Stimulated activated CD4-positive, alpha-beta T cell treated with anti-CD3 and anti-CD28 coated beads, Interleukin-1b, Interleukin-23, amount 100 ng/mL, for 48 hours (primary cell): ENCODE measurements at places on chromosomes 2 and 18.
A peak's percentile ranks its signal among the peaks of the same experiment; 100 is the strongest.

GRCh38 chr18:11839556-11839955 is 11.7 kb upstream of the CHMP1B start:
- no peak for DNase-seq

- DNase-seq: no peak
Observed at GRCh38 chr18:37578182-37578678, 12.6 kb upstream of the CELF4 start.

DNA sequence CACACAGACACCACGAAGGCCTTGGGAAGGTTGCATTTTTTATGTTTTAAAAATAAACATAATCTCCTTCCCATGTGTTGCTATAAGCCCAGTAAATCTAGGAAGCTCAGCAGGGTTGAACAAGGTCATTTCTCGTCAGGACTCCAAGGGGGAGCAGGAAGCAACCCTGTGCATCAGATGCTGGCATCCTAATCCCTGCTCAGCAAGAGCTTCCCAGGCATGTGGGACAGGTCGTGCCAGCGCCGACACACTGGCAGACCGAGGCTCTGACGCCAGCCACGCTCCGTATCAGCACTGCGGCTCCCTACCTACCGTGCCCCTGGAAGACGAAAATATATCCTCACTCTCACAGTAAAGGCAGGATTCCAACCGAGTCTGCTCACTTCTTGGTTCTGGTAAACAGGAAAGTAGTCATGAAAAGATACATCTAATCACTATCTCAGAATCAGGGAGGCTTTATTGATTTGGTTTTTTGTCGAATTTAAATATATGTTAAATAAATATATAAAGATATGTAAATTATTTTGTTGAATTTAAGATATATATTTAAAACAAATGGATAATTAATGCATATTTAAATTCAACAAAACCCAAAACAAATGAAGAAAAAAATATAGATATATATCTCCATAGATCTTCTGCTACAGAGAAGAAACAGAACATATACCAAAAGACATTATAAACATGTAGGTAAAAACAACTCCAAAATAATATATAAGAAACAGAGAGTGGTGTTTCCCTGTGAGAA is 61.4 kb downstream of the TXNL1 start:
- no peak for DNase-seq

- DNase-seq: no peak
Observed at GRCh38 chr2:9842487-9843228, 616 bp upstream of the TAF1B start.

DNA sequence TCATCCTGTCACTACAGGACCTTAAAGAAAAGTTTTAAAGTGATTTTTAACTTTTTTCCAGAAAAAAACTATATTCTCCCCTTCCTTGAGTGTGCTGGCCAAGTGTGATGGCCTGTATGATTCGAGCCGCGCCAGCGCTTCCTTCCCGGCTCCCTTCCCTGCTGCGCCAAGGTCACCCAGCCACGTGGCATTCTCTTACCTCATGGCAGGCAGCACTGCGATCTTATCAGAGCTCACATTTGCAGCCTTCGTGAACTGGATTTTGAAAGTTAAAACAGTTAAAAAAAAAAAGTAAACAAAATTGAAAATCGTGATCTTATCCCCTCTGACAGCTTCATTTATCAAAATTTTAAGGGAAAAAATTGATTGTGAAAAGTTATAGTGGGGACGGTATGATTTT is 279.8 kb downstream of the PTGR3 start:
- no peak for DNase-seq

GRCh38 chr2:241868661-241869081 is 858 bp upstream of the RTP5 start:
- DNase-seq: no peak

DNA sequence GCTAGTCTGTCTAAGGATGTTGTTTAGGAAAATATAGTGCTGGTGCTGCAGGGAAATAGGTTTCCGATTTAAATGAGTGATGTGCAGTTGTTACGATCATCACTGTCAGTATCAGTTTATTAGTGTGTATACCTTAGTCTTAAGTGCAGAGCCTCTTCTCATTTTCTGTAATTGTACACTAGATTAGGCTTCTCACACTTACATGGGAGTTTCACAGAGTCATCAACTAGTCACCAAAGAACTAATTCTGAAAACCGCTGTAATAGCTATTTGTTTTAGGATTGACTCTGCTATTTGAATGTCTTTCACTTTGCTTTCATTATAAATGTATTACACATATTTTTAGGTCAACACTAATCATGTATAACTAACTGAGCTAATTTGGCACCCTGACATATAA is 99.8 kb upstream of the ZEB2 start:
- no peak for DNase-seq

- no peak for DNase-seq
Observed at GRCh38 chr2:417662-418061, 129.8 kb upstream of the ALKAL2 start.

DNA sequence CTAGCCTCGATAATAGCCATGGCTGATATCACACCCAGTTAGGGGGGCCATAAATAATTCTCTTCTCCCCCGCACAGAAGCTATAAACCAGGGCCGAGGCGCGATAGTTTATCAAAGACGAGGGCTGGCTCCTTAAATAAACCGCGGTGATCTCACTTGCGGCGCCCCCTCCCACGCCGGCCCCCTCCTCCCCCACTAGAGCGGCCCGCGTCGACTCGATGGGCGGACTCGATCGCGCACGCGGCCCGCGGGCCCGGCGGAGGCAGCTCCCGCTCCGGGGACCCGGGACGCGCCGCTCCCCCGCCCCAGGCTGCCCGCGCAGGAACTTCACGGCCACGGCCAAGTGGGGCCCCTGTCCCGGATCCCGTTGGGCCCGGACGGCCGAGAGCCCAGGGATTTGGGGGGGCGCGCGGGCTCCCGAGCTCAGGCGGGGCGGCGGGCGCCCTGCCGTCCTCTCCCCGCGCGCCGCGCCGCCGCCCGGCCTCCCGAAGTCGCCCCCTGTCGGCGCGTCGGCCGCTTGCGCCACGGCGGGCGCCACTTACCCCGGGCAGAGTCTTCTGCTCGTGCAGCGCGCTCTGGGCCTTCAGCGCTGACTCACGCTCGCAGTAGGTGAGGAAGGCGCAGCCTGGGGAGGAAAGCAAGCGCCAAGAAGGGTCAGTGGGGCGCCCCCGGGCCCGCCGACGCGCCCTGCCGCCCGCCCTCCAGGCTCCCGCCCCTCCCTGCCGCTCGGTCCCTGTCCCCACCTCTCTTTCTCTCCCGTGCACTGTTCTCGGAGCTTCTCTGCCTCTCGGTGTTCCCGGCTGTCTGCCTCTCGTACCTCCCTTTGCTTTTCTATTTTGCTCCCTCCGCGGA is 80.4 kb downstream of the CELF4 start:
- peak; percentile 32 for DNase-seq

GRCh38 chr2:181746844-181747243 is 66.5 kb upstream of the NEUROD1 start:
- no peak for DNase-seq

GRCh38 chr2:189091253-189091652 is 88.3 kb downstream of the COL5A2 start:
- DNase-seq: no peak

GRCh38 chr2:219634951-219635751 is 7.7 kb downstream of the SLC4A3 start:
- DNase-seq: no peak

DNA sequence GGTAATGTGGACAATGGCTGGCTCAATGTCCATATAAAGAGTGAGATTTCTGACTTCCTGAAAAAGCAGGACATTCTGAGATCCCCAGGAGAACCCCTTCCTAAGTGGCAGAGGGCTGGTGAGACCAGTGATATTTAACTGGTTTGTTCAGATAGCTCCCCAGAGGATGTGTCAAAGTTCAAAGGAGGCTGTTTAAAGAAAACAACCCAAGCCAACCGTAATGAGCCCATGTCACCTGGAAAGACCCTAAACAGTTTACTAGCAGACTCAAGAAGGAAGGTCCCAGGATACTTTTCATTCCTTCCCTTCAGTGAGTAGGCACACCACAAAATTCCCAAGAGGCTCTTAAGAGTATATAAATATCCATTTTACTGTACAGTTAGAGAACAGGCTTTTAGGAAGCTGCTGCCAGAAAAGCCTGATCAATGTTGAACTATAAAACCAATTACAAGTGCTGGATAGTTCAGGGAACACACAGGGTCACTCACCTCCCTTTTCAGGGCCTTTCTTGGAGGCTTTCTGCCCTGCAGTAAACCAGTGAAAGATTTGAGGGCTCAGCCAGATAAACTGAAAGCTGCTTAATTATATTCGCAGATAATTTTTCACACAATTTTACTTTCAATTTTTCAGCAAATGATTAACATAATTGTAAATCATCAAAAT is 293.5 kb downstream of the ASXL3 start:
- no peak for DNase-seq

DNA sequence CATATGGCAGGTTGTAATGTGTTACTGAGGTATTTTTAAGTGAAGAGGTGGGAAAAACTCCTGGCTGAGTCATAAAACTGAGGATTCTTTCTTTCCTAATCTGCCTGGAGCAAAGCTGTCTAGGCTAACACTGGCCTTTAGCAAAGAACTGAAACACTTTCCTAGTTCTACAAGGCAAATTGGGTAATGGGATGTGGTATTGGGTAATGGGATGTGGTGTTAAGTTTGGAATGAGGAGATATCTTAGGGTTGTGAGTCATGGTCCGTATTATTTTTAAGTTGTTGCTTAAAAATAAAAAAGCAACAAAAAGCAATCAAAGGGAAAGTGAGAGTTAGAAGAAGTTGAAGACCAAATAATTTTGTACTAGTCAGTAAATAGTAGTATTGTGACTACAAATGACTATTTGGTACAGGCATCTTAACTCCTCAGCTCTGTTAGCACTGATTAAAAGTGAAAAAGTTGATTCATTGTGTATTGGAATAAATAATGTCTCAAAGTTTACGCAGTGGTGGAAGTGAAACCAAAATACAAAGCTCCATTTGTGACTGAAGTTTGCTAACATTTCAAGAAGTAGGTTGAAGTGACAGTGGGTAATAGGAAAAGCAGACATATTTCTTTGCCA is 216.8 kb downstream of the CAMKMT start:
- DNase-seq: no peak

DNA sequence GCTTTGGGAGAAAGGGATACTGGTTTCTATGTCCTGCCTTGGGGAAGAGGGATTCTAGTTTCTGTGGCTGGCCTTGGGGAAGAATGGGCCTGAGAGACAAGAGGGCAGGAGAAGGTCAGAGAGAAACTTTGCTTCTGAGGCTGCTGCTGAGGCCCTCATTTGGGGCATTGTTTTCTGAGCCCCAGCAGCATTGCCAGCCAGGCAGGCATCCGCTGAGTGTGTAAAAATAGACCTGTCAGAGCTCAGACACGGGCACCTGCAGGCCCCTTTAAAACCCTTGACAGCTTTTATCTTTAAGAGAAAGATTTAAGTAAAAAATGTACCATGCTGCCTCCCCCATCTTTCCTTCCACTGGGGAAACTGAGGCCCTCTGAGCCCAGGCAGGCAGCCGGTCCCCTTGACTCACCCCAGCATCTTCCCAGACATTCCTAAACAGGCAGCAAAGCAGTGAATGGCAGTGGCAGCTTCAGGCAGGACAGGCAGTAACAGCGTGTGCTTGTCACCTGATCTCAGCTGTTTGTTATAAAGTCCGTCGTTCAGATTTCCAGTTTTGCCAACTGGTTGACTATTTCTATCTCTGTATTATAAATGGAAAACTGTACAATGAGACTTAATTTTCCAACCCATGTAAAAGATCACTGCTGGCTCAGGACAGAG is 27.6 kb downstream of the MLPH start:
- no peak for DNase-seq

DNA sequence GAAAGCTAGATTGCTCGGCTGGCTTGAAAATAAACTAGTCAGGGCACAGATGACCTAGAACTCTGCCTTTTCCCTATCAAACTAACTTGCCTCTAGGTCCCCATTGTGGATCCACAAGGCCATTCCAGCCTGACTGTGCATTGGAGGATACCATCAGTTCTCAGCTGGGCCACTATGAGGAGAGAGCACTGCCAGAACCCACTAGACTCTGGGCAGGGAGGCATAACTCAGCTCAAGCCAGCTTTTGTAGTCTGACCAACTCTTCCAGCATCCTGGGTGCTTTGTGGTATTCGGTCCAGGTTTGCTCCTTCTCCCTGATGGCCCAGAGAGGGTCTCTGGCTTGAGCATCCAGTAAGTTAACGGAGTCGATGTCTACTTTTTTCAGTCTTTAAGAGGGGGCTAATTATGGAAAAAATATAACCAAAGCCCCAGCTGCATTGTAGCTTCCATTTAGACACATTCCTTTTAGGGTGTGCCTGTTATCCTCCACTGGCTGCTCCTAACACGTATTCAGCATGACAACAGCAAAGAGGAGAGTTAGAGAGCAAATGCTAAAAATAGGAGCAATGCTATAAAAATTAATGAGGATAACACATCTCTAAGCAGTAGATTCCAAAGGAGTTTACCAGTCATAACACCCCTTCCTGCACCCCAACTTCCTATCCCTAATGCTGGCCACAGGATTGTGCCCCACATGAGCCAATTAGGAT is 15.2 kb downstream of the GKN2 start:
- no peak for DNase-seq

DNA sequence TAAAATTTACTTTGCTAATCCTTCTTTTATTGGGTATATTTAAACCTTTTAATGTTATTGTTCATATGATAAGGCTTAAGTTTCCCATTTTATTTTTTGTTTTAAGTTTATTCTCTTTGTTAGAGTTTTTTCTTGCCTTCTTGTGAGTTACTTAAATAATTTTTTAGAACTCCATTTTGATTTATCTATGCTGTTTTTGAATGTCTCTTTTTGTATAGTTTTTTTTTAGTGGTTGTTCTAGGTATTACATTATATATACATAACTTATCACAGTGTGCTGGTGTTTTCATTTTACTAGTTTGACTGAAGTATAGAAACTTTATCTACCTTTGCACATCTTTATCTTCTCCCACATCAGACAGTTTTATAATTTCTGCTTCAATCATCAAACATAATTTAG is 49.4 kb upstream of the TGFA start:
- DNase-seq: no peak

GRCh38 chr18:48002933-48003365 is 72.5 kb upstream of the SMAD2 start:
- no peak for DNase-seq
